ENCODE measurements at places on chromosomes 1 and 21. TPM values are rescaled to one million over a fixed set of nuclear protein-coding genes. Genes with fewer than 3 reads are reported as not detected.

The OR2T35 gene
- total RNA-seq = not detected

The OR10J1 gene
- total RNA-seq = not detected

The RBP7 gene
- total RNA-seq = not detected

The VSIG8 gene
- total RNA-seq = not detected

The CD34 gene
- 18.3 TPM for total RNA-seq

The PTGER3 gene
- under 0.01 TPM for total RNA-seq

The FCGR3A gene
- not detected for total RNA-seq

The RGS8 gene
- total RNA-seq = not detected

The C1orf94 gene
- total RNA-seq = not detected

The ZNF436 gene
- 12.2 TPM for total RNA-seq

Data from cardiac atrium fibroblast (primary cell).